AG04450 (cell line): ENCODE measurements at places on chromosomes 1 and 21. TPM values are rescaled to one million over a fixed set of nuclear protein-coding genes. Genes with fewer than 3 reads are reported as not detected.

- no peak for DNase-seq
These were observed 1.5 kb downstream of the QSOX1 start for GRCh38 chr1:180156201-180156600.

DNA sequence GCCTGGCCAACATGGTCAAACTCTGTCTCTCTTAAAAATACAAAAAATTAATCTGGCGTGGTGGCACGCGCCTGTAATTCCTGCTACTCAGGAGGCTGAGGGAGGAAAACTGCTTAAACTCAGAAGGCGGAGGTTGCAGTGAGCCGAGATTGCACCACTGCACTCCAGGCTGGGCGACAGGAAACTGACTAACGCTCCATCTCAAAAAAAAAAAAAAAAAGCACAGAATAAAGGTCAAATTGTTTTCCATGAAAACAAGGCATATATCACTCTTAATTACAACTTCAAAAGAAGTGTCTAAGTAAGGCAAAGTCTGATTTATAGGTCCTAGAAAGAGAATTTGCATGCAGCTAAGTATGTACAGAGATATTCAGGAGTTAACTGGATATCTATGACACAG lies 25.6 kb downstream of the EYA3 start:
- no peak for DNase-seq

LRP8 gene
- 5.0 and 6.4 TPM in 2 replicates for polyA plus RNA-seq

GRCh38 chr21:45618846-45619485 lies 24.6 kb upstream of the PCBP3 start:
- DNase-seq: no peak

CRNN gene
- polyA plus RNA-seq: not detected in 2 replicates

HENMT1 gene
- polyA plus RNA-seq: 2.2 and 2.3 TPM in 2 replicates

GRCh38 chr1:220369511-220369910 lies 97.3 kb upstream of the RAB3GAP2 start:
- no peak for DNase-seq

GRCh38 chr1:236922190-236922589 lies 82.1 kb downstream of the MT1HL1 start:
- no peak for DNase-seq

DNA sequence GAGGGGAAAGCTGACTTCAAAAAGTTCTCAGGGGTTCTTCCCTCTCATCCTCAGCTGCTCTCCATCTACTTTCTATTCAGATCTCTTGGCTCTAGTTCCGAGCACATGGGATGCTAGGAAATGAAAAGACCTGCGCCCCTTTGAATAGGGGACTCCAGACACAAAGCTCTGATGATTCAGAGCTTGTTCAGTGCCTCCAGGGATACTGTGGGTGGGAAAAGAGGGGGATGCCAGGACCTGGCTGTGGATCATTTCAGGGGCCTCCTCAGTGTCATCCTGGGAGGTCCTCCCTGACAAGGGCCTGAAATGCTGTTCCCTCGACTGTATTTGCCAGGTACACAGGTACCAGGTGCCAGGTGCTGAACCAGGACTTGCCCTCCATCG lies 943 bp upstream of the KIAA0040 start:
- DNase-seq: no peak

- no peak for DNase-seq
These were observed 24.7 kb downstream of the VAMP4 start for GRCh38 chr1:171717062-171717718.

DNA sequence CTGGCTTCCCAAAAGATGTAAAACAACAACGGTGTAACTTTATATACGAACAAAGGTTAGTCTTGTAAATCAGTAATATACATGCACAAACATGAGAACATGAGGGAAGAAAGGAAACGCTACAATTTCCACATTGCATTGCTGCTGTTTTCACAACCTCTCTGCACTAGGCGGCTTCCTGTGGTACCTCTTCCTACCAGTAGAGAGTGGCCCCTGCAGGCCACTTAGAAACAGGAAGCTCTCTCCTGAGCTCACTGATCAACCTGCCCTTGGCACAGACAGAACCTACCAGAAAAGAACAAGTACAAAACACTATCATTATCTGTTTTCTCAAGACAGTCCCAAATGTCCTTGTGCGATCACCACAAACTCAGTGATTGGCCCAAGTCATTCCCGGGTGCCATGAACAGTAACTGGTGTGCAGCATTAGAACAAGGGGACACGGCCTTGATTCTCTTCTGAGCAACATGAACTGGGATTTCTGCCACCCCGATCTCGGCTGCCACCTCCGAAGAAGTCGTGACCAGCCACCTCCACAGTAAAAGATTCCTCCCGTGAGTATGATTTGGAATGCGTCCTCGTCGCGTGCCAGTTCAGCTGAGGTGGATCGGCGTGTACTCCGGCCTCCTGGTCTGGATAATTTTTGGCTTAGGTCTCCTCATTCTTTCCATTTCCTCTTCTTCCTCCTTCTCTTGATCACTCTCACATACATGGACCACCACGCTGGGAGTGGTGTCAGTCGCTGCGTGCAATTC lies 5.7 kb upstream of the KCNE1 start:
- no peak for DNase-seq

DNA sequence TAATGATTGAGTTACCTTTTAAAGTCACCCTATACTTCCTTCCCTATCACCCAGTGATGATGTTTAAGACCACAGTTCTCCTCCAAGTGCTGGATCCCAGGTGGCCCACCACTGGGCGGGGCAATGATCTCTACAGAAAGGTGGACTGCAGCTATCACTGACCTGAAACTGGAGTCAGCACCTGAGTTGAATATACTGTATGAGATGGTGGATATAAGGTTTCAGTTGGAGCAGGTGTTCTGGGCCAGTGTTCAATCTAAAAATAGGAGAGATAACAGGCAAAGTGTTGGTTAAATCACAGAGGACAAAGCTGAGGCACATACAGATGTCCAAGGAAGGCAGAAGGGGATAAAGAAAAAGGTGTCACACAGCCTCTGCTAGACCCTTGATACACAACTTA lies 96.6 kb downstream of the SIPA1L2 start:
- DNase-seq: no peak

DNA sequence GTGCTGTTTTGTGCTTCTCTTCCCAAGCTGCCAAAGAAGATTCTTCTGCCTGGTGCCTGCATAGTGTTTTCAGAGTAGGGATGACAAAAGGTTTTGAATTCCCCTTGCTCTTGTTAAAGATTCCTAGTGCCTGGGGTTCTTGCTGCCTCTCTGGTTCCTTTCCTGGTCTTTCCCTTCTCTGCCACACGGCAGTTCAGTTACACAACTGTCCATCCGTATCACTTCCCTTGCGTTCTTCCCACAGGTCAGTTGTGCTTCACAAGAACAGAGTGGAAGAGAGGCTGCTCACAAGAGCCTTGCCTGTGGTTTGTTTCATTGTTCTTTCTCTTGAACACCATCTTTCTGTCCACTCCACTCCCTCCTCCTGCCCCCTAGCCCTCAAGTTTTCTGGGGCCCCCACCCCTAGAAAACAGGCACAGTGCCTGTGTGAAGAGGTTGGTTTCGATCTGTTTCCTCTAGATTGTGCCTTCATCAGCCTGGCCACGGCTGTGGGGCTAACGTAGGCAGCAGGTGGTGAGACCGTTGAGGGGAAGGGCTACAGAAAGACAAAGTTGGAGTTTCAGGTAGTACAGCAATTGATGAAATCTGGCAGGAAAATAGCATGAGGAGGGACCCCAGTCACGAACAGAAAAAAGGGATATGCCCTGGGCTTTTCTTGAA lies 5.8 kb downstream of the VASH2 start:
- DNase-seq: no peak

GRCh38 chr1:52814465-52814864 lies 28.1 kb upstream of the ZYG11A start:
- DNase-seq: no peak

VSIG8 gene
- not detected in 2 replicates for polyA plus RNA-seq

DNA sequence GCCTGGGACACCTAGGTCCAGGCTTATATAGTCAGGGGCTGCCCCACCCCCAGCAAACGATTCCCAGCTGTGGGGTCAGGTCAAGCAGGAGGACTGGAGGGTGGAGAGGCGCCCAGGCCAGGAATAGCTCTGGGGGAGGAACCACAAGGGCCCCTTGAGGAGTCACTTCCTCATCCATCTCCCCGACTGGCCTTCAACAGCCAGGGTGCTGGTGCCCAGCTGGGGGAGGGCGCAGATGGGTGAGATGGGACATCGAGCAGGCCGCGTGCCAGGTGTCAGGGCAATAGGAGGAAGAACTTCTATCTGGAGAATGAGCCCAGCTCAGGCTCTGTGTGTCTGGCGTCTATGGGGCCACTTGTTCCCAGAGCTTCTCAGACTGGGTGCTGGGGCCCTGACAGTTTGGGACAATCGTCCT lies 208 bp upstream of the MYBPH start:
- DNase-seq: no peak

RAB7B gene
- polyA plus RNA-seq: 16.5 and 17.5 TPM in 2 replicates

FGR gene
- not detected in 2 replicates for polyA plus RNA-seq

HCN3 gene
- 1.5 and 1.7 TPM in 2 replicates for polyA plus RNA-seq

DNA sequence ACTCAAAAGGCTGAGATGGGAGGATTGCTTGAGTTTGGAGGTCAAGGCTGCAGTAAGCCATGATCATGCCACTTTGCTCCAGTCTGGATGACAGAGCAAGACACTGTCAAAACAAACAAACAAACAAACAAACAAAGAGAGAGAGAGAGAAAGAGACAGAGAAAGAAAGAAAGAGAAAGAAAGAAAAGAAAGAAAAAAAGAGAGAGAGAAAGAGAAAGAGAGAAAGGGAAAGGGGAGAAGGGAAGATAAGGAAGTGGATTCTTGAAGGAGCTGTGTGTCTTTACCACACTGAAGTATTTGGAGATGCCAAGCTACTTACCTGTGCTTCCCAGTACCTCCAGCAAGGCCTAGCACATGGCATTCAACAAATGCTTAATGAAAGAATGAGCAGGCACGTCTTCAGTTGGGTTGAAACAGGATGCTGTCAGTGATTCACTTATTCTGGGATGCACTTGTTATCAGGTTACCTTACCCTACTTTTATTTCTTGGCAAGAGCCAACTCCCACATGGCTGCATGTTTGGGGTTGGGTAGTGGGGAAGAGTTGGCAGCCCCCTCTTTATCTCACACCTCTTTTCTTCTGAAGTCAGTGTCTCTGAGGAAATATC lies 28.8 kb downstream of the CD101 start:
- DNase-seq: no peak

- DNase-seq: no peak
These were observed 32.6 kb downstream of the RYR2 start for GRCh38 chr1:237074371-237075117.

GRCh38 chr1:53303726-53304515 lies 23.9 kb downstream of the LRP8 start:
- DNase-seq: no peak

GIPC2 gene
- polyA plus RNA-seq: 0.07 and 0.09 TPM in 2 replicates

ZBTB7B gene
- polyA plus RNA-seq: 8.7 and 12.7 TPM in 2 replicates

LAMB3 gene
- 2.6 and 3.3 TPM in 2 replicates for polyA plus RNA-seq

DNA sequence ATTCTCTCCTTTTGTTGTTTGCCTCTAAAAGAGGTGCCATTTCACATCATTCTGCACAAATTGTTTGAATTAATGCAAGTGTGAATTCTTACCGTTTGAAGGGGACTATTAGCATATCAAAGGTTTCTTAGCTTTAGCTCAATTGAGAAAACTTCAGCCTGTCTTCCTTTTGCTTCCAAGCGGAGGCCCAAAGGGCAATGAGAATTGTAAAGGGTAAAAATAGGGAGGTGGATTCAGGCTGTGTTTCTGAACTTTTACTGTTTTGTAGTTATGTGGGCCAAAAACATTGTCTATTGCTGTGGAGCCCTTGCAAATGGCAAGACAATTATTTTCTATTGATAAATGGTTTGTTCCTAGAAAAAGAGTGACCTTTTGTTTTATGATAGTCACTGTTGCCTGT lies 3.6 kb downstream of the ADGRL2 start:
- DNase-seq: no peak

PTGFRN gene
- polyA plus RNA-seq: 0.31 and 0.46 TPM in 2 replicates

RGS1 gene
- polyA plus RNA-seq: not detected in 2 replicates

GRCh38 chr1:227895828-227896685 lies 51.7 kb downstream of the WNT9A start:
- no peak for DNase-seq

DNA sequence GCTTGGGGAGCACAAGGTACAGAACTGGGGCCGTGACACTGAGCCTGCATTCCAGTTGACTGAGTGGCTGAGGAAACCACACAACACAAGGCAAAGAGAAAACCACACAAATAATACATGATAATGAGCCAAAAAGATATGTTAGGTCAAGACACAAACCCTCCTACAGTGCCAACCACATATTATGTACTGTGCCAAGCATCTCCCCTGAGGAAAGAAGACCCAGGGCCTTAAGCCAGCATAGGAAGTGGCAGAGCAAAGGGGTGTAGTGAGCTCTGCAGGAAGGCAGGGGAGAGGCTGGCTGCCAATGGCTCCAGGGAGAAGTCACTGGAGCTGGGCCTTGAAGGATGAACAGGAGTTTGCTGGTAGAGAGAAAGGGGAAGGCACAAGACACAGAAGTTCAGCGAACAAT lies 28.2 kb downstream of the CTNNBIP1 start:
- DNase-seq: no peak

LCE2A gene
- not detected in 2 replicates for polyA plus RNA-seq

GRCh38 chr1:112358061-112358770 lies 37.8 kb upstream of the CTTNBP2NL start:
- no peak for DNase-seq

DNA sequence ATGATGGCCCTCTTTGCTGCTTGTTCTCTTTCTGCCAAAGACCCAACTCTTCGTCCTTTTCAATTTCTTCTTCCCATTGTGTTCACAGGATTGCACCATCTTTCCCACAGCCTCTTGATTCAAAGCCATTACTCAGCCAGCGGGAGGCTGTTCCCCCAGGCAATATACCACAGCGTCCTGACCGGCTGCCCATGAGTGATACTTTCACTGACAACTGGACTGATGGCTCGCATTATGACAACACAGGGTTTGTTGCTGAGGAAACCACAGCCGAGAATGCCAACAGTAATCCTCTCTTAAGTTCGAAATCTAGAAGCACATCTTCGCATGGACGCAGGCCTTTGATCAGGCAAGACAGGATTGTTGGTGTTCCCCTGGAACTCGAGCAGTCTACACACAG lies 167.4 kb downstream of the LRRC40 start:
- no peak for DNase-seq

GRCh38 chr1:236395947-236396664 lies 2.0 kb downstream of the EDARADD start:
- DNase-seq: no peak

DNA sequence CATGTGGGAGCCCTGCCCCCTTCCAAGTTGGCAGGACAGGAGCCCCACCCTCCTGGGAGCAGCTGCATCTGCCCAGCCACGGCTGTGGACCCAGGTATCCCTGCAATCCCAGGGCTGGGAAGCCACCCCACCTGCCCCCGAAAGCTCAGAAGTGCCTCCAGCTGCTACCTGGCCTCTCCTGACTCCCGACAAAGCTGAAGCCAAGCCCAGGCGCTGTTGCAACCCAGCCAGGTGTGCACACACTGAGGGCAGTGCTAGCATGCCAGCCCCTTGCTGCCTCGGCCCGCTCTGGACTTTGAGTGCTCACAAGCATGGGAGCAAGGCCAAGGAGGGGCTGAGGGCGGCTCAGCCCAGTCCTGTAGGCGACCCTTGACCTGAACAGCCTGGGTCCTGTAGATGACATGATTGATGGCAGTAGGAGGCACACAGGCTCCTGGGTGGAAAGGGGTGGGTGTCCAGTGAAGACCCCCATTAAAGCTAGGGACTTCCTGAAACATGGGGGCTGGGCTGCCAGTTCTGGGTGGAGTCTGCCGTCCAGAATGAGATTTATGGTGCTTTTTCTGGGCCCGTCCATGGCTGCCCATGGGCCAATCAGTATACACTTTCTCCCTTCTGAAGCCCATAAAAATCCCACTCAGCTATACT lies 2.8 kb upstream of the SSU72 start:
- no peak for DNase-seq
